ENCODE measurements at places on chromosomes 7 and 10. TPM values are rescaled to one million over a fixed set of nuclear protein-coding genes. Genes with fewer than 3 reads are reported as not detected.

The STAG3 gene
- total RNA-seq: 15.7 TPM

The GTF2I gene
- 167 TPM for total RNA-seq

The COL17A1 gene
- not detected for total RNA-seq

The CYP3A7 gene
- total RNA-seq: not detected

The CCL24 gene
- not detected for total RNA-seq

The SEMA4G gene
- total RNA-seq: 2.4 TPM
